Thymus (tissue), 14 donors: ENCODE measurements at places on chromosomes 2 and 18. TPM values are rescaled to one million over a fixed set of nuclear protein-coding genes. Genes with fewer than 3 reads are reported as not detected.

- peaks cover 37% of the 10 kb centered on the region for H3K4me1 ChIP-seq
- H3K27ac ChIP-seq = no peak overlapping the region
- H3K27me3 ChIP-seq = no peaks in the 10 kb centered on the region
- H3K4me3 ChIP-seq = no peak overlapping the region
These were observed 6.3 kb upstream of the HS6ST1 start for GRCh38 chr2:128324897-128325410.

DNA sequence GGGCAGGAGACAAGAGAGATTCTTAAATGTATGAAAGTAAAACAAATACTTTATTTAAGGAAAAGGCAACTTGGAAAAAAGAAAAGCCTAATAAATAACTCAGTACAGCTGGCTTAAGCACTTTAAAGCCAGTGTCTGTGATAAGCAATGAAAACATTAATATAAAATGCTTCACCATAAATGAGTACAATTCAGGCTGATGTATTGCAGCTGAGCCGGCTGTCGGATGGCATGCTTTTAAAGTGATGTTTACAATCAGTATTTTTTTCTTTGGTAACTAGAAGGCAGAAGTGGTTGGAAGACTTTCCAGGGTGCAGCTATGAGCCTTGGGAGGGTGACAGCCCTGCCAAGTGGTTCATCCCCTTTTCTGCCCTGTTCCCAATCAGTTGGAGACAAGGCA, 58.7 kb upstream of the CELF4 start:
- no peak overlapping the region for H3K27ac ChIP-seq
- H3K27me3 ChIP-seq = no peaks in the 10 kb centered on the region
- H3K4me3 ChIP-seq = no peak overlapping the region
- DNase-seq = no peak

DNA sequence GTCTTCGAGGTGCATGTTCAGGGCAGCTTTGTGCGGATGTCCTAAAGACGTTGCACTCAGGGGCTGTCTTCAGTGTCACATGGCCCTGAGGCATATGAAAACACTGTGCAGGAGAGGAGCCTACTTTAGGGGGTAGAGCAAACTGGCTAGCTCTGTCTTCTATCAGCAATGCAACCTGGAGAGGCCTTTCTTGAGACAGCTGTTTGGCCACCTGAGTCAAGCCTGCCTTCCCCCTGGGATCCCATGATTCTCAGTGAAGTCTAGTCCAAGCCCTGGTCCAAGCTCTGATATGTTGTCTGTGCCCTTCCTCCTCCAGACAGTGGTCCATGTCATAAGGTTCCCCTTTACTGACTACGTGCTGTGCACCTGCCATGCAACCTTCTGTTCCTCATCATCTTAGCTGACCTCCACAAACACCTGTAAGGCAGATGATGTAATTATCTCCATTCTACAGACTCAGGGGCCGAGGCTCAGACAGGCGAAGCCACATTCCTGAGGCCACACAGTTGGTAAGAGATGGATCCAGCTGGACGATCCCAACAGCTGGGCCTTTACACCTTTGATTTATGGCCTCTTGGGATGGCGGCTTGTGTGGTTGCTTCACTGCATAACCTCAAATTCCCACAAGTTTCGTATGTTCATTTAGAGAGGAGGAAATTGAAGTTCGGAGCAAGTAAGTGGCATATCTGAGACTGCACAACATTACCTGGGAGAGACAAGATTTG, 109.9 kb downstream of the COPS8 start:
- no peaks in the 10 kb centered on the region for H3K36me3 ChIP-seq
- H3K4me3 ChIP-seq = no peak overlapping the region
- no peaks in the 10 kb centered on the region for H3K27me3 ChIP-seq
- no peak for DNase-seq
- no peak overlapping the region for H3K27ac ChIP-seq

- H3K27me3 ChIP-seq = no peaks in the 10 kb centered on the region
- H3K4me3 ChIP-seq = no peak overlapping the region
- H3K36me3 ChIP-seq = no peaks in the 10 kb centered on the region
- DNase-seq = no peak
- no peaks in the 10 kb centered on the region for H3K4me1 ChIP-seq
These were observed 34.9 kb downstream of the CTIF start for GRCh38 chr18:48573632-48574283.

DNA sequence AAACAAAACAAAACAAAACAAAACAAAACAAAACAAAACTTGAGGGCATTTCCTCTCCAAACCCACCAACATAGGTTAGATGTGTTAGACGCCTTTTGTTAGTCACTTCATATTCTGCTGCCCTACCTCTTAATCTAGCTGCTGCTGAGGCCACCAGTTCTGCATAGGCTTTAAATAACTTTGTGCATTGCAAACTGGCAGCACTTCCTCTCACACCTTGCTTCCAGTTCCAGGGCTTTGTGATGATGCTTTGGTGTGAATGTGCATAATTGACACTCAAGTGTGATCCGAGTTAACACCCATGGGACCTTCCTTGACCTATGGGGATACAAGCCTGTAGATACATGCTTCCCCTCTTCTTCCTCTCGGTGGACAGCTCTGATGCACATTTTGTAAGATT, 2.3 kb upstream of the SERPINB11 start:
- no peak for DNase-seq
- H3K27me3 ChIP-seq = no peaks in the 10 kb centered on the region
- H3K4me1 ChIP-seq = no peaks in the 10 kb centered on the region
- no peak overlapping the region for H3K4me3 ChIP-seq

GRCh38 chr2:15829985-15830384, 110.4 kb upstream of the MYCN start:
- H3K36me3 ChIP-seq = no peaks in the 10 kb centered on the region
- DNase-seq = no peak
- no peaks in the 10 kb centered on the region for H3K4me1 ChIP-seq
- H3K27ac ChIP-seq = no peak overlapping the region
- H3K27me3 ChIP-seq = no peaks in the 10 kb centered on the region

GRCh38 chr2:152950126-152950525, 231.7 kb downstream of the ARL6IP6 start:
- no peaks in the 10 kb centered on the region for H3K4me1 ChIP-seq
- no peaks in the 10 kb centered on the region for H3K27me3 ChIP-seq
- H3K36me3 ChIP-seq = no peaks in the 10 kb centered on the region
- H3K4me3 ChIP-seq = no peak overlapping the region
- no peak for DNase-seq

DNA sequence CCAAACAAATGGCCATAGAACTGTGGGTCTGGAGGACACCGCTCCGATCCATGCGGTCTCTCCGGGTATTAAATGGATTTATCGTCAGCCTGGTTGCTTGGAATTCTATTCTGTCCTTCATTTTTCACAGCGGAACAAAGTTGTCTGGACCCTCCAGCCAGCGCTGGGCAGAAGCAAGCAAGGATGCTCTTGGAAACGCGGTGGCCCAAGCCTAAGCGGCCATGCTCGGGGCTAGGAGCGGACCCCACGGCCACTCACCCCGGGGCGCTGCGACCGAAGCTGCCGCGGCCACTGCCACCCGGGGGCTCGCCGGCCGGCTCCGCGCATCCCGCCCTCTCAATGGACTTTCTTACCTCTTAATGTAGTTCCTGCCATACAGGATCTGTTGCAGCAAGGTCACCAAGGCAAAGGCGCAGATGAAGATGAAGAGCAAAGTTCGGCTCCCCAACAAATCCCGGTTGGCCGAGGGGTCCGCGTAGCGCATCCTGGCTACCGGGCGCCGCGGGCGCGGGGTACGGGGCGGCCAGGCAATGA, 761 bp downstream of the ST8SIA5 start:
- H3K36me3 ChIP-seq = no peaks in the 10 kb centered on the region
- no peak overlapping the region for H3K27ac ChIP-seq
- no peaks in the 10 kb centered on the region for H3K4me1 ChIP-seq
- H3K27me3 ChIP-seq = peaks cover 46% of the 10 kb centered on the region
- no peak overlapping the region for H3K4me3 ChIP-seq

GRCh38 chr2:628651-629050, 48.6 kb downstream of the TMEM18 start:
- no peak overlapping the region for H3K4me3 ChIP-seq
- no peak overlapping the region for H3K27ac ChIP-seq
- no peaks in the 10 kb centered on the region for H3K36me3 ChIP-seq
- H3K4me1 ChIP-seq = no peaks in the 10 kb centered on the region
- DNase-seq = no peak
- peaks cover 2% of the 10 kb centered on the region for H3K27me3 ChIP-seq

DNA sequence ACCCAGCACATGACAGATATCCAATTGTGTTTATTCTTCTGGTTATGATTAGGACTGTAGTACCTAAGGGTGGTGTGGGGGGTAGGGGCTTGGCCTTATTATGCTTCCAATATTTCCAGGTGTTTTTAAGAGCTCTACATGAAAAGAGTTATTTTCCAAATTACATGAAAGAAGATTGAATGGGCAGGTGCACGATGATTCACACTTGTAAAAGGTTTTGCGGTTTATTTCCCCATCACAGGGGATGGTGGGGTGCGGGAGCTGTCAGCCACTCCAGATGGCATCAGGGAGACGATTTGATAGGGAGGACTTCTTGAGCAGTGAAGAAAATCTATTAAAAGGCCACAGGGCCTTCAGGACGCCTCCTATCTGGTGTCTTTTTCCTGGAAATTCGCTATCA, 15.1 kb upstream of the CCBE1 start:
- no peak overlapping the region for H3K27ac ChIP-seq
- H3K36me3 ChIP-seq = no peaks in the 10 kb centered on the region
- no peak overlapping the region for H3K4me3 ChIP-seq
- no peaks in the 10 kb centered on the region for H3K27me3 ChIP-seq
- DNase-seq = no peak
- no peaks in the 10 kb centered on the region for H3K4me1 ChIP-seq

- H3K27ac ChIP-seq = no peak overlapping the region
- H3K36me3 ChIP-seq = no peaks in the 10 kb centered on the region
- no peaks in the 10 kb centered on the region for H3K4me1 ChIP-seq
- DNase-seq = no peak
- no peaks in the 10 kb centered on the region for H3K27me3 ChIP-seq
These were observed 62.4 kb upstream of the SLC66A3 start for GRCh38 chr2:11092701-11093335.

DNA sequence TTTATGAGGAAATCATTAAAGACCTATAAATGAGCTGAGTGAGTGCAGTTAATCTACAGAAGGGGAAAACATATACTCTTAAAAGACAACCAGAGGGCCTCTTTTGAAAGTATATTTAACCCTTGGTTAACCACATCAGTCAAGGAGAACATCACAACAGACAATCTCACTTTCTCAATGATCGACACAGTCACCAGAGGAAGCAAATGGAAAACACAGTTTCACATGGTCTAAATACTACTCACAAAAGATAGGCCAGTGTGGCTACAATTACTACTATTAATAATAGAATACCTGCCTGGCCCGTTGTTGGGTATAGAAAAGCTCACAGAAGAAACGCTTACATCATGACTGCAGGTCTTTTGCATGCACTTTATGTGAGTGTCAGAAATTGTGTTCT, 426.2 kb downstream of the NCKAP5 start:
- no peaks in the 10 kb centered on the region for H3K36me3 ChIP-seq
- H3K27ac ChIP-seq = no peak overlapping the region
- no peaks in the 10 kb centered on the region for H3K27me3 ChIP-seq

- DNase-seq = no peak
- no peaks in the 10 kb centered on the region for H3K27me3 ChIP-seq
- H3K4me1 ChIP-seq = no peaks in the 10 kb centered on the region
- no peak overlapping the region for H3K27ac ChIP-seq
- H3K4me3 ChIP-seq = no peak overlapping the region
- peaks cover 11% of the 10 kb centered on the region for H3K36me3 ChIP-seq
These were observed 44.6 kb downstream of the SMAD4 start for GRCh38 chr18:51074605-51075004.

- no peaks in the 10 kb centered on the region for H3K4me1 ChIP-seq
- no peak overlapping the region for H3K27ac ChIP-seq
- peaks cover 8% of the 10 kb centered on the region for H3K36me3 ChIP-seq
- no peak for DNase-seq
- no peak overlapping the region for H3K4me3 ChIP-seq
These were observed 91.3 kb downstream of the TLK1 start for GRCh38 chr2:171069286-171069956.

DNA sequence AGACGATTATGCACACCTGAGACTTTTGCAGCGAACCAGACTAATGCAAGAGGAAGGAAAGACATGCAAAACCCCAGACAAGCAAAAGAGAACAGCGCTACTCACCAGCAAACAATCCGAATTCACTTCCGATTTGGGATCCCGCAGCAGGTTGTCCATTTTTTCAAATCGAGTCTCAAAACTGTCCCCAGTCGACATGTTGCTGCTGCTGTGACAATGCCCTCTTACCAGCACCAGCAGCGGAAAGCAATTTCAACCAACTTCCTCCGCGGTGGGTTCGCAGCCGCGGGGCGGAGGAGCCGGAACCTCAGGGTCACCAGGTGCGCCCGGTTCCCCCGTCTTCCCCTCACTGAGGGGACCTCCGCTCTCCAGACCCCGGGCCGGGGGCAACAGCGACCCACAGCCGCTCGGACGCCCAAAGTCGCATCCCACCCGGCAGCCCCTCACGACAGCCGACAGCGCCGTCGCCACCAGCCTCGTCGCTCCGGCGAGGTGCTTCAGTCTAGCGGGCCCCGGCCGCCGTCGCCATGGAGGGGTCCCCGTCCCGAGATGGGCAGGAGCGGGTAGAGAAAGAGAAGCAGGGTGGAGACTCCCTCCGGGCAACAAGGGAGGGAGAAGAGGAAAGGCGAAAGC, 784 bp downstream of the ROCK1 start:
- H3K36me3 ChIP-seq = no peaks in the 10 kb centered on the region
- H3K27me3 ChIP-seq = no peaks in the 10 kb centered on the region
- peak overlapping the region; percentile 96 for H3K27ac ChIP-seq
- peak; percentile 83 for DNase-seq

DNA sequence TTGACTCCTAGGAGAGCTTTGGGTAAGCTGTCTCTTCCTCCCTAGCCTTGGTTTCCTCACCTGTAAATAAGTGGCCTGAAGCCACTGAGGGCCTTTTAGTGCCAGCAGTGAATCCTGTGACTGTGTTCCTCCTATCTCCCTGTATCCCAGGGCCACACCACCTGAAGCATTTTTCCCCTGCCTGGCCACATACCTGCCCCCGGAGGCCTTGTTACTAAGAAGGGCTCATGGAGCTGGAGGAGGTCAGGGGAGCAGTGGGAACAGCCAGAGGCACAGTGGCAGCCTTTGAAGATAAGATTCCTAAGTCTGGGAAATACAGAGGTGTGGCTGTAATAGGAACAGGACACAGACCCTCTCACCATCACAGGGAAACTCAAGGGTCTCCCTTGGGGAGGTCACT, 162.4 kb downstream of the SMAD7 start:
- H3K27me3 ChIP-seq = no peaks in the 10 kb centered on the region
- no peak overlapping the region for H3K4me3 ChIP-seq
- no peak for DNase-seq
- H3K27ac ChIP-seq = no peak overlapping the region
- H3K36me3 ChIP-seq = no peaks in the 10 kb centered on the region

GRCh38 chr2:1586251-1586922, 157.9 kb downstream of the PXDN start:
- peaks cover 10% of the 10 kb centered on the region for H3K27me3 ChIP-seq
- no peaks in the 10 kb centered on the region for H3K4me1 ChIP-seq
- no peak overlapping the region for H3K27ac ChIP-seq

GRCh38 chr18:61546590-61546989, 213.4 kb downstream of the CDH20 start:
- H3K27ac ChIP-seq = no peak overlapping the region
- H3K27me3 ChIP-seq = no peaks in the 10 kb centered on the region
- H3K36me3 ChIP-seq = no peaks in the 10 kb centered on the region

Gene TMEM185B
- 8.1 TPM for total RNA-seq

Gene HJURP
- total RNA-seq = 29.7 TPM

Gene MLPH
- total RNA-seq = 0.24 TPM

Gene CCDC102B
- total RNA-seq = 6.1 TPM

Gene CCDC150
- 8.6 TPM for total RNA-seq

Gene ZSWIM2
- total RNA-seq = not detected

Gene ZNF521
- total RNA-seq = 9.2 TPM

Gene POTEJ
- total RNA-seq = 0.09 TPM

Gene PDCD1
- 16.0 TPM for total RNA-seq

Gene IHH
- 0.05 TPM for total RNA-seq

Gene FTCDNL1
- total RNA-seq = 0.94 TPM
